ENCODE measurements at places on chromosomes 2 and 18.

DNA sequence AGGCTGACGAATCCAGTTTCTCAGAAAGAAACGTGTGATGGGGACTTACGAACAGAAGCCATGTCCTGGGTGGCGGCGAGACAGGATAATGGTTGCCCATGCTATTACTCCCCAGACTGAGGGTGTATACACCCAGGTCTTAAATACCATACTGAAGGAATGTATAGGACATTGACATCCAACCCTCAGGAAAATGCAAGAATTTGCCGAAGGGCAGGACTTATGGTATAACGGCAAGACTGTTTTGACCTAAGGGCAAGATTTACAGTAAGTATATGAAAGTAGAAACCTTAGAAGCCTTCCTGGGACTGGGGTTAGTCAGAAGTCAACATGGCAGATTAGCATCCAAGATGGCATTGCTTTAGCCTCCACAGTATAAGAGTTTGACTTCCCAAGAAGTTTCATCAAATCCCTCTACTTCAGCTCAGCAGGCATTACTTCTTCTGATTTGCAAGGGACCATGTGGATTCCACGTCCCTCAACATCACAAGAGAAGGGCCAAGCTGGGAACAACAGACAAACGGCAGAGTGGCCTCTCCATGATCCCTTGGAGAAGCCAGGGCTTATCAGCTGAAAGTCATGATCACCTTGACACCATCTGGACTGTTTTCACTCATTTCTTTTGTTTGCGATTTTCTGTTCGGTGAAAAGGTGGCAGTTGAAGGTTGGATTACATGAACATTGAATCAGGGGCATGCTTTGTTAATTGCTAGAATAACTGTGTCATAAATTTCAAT, 21.1 kb downstream of the ST3GAL5 start:
- no peak for DNase-seq

GRCh38 chr2:222280795-222281194, 18.0 kb downstream of the PAX3 start:
- no peak for DNase-seq

DNA sequence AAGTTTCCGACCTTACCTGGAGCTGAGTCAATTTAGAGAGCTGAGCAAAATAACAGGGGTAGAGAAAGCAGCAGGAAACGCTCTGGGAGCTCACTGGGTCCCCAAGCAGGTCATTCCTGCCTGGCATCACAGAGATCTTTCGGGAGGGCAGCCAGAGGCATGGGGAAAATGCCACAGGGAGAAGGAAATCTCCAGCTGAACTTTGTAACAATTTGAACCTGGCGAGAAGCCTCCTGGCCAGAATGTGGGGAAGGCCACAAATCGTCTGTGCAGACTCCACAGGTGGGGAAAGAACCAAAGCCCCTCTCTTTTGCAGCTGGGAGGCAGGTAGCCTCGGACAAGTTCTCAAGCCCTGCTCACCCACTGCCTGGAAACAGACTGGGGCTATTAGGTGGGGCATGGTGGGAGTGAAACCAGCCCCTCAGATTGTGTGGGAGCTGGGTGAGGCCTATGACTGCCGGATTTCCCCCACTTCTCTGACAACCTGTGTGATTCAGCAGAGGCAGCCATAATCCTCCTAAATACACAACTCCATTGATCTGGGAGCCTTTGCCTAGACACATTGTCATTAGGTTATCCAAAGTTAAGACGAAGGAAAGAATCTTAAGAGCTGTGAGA, 53.9 kb downstream of the INO80D start:
- DNase-seq: no peak

- no peak for DNase-seq
Measured at GRCh38 chr18:50472941-50473340, 86.9 kb upstream of the MAPK4 start.

DNA sequence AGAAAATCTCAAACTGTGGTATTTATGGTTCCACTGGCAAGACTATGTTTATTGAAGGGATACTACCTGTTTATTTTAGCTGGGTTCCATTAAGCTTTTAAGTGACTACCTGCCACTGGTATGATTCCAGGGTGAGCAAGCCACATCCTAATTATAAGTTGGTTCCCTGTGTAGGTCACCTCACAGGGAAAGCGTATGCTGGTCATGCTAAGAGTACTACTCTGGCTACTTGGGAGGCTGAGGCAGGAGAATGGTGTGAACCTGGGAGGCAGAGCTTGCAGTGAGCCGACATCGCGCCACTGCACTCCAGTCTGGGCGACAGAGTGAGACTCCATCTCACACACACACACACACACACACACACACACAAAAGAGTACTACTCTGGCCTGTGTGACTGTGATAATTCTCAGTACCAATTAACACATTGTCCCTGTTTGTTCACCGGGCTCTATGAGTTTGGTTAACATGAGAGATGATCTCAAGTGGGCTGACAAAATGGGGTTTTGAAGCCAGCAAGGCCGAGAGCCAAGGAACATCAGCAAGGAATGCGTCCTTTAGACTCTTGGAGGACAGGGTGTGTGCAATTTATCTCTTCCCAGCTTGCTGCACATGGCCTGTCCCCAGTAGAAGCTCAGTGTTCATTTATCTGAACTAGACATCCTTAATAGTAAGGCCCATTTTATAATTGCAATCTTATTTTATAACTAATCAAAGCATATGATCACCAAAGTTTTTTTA, 15.2 kb upstream of the ITSN2 start:
- DNase-seq: no peak

DNA sequence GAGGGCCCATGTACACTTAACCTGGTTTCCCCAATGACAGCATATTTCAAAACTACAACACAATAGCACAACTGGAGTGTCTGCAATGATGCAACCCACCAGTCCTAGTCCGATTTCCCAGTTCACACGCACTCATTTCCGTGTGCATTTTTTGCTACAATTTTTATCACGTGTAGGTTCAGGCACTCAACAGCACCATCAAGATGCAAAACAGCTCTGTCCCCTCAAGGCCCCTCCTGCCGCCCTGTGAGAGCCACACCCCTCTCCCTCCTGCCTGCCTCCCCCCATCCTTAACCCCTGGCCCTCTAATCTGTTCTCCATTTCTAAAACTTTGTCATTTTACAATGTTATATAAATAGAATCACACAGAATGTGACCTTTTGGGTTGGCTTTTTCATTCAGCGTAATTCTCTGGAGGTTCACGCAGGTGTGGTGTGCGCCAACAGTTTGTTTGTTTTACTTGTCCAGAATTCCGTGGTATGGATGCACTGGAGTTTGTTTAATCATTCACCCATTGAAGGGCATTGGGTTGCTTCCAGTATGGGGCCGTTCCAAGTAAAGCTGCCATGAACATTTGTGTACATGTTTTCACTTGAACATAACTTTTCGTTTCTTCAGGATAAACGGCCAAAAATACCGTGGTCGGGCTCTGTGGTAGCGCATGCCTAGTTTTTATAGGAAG, 8.4 kb downstream of the KCNIP3 start:
- peak; percentile 24 for DNase-seq

- DNase-seq: no peak
Measured at GRCh38 chr2:85376291-85377065, 21.9 kb downstream of the ELMOD3 start.

DNA sequence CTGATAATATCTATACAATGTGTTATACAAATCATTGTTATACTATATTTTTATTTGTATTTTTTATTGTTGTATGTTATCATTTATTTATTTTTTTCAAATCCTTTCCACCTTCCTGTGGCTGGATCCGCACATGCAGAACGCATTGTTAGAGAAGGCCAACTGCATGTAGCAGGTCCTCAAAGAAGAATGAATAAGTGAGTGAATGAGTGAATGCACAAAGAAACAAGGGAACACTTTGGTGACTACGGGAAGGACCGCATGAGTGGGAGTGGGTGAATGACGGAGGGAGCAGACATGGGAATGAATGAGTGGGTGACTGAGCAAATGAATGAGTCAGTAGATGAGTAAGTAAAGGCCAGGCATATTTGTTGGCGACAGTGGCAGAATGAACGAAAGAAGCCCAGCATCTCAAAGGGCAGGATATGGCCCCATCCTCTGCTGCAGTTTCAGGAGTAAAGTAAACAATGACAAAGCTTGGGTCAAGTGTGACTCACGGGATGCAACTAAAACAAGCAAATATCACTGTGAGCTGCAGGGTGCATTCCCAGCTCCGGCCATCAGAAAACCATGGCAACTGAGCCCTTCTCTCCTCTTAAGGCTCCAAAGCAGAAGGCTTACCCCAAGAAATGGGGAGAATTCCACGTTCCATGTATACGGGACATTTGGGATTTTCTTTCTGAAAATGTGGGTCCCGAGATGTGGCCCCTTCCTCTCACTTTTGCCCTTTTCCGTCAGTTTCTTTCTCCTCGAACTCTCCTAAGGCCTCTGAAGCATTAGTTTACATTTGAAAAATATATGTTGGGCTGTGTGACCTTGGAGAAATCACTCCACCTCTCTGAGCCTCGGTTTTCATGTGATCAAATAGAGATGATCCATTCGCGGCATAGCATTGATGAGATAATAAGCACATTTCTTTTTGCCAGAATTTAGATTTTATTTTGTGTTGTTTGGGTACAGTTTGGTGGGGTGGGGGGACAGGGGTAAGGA, 24.5 kb downstream of the KCNF1 start:
- DNase-seq: peak; percentile 39

DNA sequence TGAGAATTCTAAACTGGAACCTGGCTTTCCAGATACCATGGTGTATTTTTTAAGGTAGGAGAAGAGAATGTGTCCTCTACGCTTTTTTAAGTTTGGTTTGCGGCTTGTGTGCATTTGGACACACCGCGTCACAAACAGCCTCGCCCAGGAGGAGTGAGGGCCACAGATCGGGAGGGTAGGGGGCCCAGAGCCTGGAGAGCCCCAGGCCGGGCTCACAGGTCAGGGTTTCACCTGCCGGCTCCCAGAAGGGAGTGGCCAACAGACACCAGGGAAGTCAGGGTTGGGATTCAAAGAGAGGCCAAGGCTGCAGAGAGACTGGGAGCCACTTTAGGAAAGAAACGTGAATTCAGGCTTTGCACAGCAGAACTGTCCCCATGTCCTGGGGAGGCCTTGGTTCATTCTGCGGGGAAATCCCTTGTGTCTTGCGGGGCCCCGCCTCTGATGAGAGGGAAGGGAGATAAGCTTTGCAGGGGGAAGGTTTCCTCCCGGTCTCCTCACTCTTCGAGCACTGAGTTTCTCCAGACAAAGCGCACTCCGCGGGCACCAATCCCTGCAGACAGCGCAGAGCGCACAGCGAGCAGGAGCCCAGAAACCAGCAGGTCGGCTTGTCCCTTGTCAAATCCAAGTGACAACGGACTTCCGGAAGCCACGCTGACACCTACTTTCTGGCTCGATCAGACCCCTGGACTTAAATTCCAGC, 2.0 kb upstream of the TUBB6 start:
- no peak for DNase-seq

DNA sequence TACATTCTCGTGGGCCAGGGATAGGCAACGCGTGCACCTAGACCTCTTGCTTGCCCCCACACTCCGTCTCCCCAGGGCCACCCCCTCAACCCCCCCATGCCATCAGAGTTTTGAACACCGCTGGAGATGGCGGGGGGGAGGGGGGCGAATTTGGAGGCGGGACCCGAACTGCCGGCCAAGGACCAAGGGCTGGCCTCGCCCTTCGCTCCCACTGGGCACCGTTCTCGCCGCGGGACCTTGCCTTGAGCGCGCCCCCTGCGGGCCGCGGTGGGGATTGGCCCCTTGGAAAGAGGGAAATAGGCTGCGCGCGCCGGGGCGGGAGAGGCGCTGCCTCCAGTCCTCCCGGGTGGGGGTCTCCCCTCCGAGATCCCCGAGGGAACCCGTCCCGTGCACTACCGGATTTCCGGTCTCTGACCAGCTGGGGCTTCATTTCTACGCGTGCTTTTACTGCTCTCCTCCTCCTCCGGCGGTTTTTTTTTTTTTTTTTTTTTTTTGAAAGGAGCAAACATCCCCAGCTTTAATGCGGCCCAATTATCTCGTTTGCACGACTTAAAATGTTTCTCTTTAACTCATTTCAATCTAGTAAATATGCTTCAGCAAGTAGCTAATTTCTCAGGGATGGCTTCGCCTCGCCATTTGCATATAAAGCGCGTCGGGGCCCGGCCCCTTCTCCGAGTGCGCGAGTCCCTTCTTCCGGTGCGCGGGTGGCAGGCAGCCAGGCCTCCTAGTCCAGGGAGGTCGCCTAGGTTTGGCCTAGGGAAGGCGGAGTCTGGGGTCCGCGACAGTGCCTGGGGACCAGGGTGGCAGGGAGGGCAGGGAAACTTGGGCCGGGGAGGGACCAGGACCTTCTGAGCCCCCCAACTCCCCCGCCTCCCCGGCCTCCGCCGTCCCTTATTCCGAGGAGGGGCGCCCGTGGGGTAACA, 10.0 kb upstream of the GBX2 start:
- peak; percentile 56 for DNase-seq

DNA sequence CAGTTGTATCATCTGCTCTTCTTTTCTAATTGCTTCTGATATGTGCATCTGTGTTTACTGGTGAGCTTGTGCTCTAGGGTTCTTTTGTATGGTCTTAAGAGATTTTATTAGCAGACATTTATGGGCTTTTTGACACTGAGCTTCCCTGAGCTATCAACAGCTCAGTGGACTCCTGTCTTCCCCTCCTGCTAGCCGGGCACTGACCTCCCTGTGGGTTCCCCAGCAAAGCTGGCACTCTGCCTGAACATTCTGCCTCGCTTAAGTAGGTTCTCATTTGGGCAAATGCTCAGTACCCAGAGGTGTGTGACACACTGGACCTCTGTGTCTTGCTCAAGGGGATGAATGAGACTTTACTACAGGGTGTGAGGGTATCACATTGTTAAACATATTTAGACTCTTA, 15.8 kb downstream of the TRAF3IP1 start:
- DNase-seq: no peak

- no peak for DNase-seq
Measured at GRCh38 chr2:112798979-112799975, 15.0 kb upstream of the IL1A start.

- DNase-seq: no peak
Measured at GRCh38 chr2:43202289-43202688, 24.1 kb downstream of the ZFP36L2 start.

- DNase-seq: no peak
Measured at GRCh38 chr2:159855143-159855542, 57.1 kb upstream of the CD302 start.

- DNase-seq: no peak
Measured at GRCh38 chr2:220664272-220665107, 907.6 kb downstream of the EPHA4 start.

DNA sequence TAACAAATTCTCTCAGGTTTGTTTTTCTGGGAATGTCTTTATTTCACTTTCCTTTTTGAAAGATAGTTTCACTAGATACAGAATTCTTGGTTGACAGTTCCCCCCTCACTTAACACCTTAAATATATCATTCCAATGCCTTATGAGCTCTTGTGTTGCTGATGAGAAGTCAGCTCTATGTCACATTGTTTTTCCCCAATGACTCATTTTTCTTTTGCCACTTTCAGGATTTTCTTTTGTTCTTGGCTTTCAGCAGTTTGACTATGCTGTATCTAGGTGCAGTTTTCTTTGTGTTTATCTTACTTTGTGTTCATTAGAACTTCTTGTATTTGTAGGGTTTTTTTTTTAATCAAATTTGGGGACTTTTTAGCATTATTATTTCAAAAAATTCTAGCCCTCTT, 5.6 kb upstream of the RALBP1 start:
- no peak for DNase-seq

Data from NCI-H774 (cell line).